ENCODE measurements at places on chromosomes 3 and 15.

GRCh38 chr15:27272427-27272826 lies 301.4 kb downstream of the GABRG3 start:
- DNase-seq: no peak

- no peak for DNase-seq
Observed at GRCh38 chr3:127360647-127361046, 72.8 kb upstream of the PRR20G start.

- no peak for DNase-seq
Observed at GRCh38 chr3:82000773-82001172, 239.3 kb upstream of the GBE1 start.

DNA sequence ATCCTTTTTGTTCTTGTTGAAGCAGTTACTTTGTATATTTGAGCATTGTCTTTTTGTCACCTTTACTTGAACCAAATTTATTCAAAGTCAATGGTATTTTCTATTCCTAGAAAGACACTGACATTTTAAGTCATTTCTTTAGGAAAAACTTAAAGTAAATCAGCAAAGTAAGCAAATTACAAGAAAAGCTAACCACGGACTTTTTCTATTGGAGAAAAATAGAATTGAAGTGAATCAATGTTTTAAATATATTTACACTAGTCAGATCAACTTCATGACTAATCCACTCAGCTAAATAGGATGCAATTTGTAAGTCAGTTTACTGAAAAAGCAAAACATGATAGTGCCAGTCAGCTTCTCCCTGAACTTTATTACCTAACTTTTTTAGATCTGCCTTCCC lies 733.8 kb upstream of the ALCAM start:
- DNase-seq: no peak

GRCh38 chr15:34810443-34811129 lies 15.2 kb upstream of the ACTC1 start:
- no peak for DNase-seq

DNA sequence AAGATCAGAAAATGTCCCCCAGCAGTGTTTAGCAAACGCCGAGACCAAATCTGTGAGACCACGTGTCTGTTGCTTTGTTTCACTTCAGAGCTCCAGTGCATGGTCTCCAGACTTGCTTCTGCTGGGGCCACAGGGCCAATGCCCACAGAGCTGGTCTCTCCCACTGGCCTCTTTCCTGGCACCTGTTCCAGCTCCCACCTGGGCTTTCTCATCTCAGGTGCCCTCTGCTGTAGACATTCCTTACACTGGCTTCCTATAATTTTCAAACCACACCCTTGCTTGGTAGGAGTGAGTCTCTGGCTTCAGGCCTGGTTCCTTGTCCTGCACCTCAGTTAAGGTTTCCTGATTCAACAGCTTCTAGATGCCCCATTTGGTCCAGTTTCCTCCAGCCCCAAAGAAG lies 243.1 kb downstream of the ADAMTS17 start:
- no peak for DNase-seq

DNA sequence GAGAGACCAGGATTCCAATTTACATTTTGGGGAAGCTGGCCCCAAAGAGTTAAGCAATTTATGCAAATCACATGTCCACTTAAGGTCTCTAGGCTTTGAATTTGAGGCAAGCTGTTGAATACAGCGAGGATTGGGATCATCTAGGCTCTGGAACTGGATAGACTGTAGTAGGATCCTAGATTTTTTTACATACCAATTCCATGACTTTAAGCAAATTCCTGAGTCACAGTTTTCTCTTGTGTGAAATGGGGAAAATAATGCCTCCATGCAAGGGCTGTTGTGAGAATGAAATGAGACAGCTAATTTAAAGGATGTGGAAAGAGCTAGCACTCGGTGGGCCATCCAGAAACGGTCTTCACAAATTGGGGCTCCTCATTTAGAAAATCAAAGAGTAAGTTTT lies 103.4 kb downstream of the MINAR1 start:
- DNase-seq: no peak

GRCh38 chr3:162170581-162170980 lies 674.0 kb downstream of the OTOL1 start:
- no peak for DNase-seq

DNA sequence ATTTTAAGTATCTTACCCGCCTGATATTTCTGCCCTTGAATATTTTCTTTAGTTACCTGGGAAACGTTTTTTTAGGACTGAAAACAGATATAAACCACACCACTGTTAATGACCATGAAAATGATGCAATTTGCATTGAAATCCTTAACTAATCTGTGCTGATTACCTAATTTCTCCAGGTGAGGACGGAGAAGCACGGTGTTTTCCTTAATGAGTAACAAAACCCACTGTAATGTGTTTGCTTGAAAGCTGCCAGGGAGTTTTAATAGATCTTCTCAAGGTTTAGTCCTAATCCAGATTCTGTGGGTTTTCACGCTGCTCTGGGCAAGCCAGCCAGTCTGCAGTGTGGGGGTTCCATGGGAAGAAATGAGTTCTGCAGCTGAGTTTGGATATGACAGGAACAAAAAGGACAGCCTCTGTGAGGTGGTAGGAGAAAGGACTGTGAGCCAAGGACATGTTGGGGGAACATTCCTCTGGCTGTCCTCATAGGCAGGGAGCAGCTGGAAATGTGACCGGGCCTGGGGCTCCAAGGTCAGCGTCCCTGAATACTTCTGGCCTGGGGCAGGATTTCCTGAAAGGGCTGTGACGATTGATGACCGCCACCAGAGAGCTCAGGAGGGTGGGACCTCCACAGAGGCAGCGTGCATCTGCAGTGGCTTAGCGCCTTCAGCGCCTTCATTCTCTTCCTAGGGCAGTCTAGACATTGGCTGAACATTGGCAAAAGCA lies 18.6 kb downstream of the THSD4 start:
- no peak for DNase-seq

GRCh38 chr3:27573780-27574437 lies 89.7 kb upstream of the SLC4A7 start:
- DNase-seq: no peak

DNA sequence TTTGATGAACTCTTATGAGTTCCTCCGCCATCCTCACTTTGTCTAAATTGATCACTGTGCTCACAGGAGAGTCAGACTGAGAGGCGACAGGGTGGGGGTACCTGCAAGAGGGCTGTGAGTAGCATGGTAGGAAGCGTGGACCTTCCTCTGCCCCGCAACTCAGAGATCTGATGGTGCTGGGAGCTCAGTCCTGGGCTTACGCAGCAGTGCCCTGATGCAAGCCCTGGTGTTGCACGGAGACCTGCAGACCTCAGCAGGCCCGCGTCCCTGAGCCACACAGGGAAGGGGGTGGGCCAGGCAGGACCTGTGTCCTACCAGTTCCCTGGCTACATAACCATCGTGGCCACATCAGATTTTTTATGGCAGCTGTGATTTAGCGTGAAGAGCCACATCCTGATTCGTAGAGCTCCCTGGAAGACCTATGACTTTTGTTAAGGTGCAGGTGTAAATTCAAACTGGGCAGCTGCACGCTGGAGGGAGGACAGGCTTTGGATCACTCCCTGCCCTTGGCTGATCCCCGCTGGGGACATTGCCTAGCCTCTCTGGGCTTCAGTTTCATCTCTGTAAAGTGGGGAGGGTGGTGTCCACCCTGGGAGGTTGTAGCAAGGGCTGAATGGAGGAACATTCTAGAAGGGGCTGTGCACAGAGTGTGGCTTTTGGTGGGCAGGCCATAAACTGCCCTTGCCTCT lies 176.1 kb downstream of the KLF13 start:
- DNase-seq: no peak

GRCh38 chr15:36911322-36911944 lies 188.9 kb downstream of the MEIS2 start:
- no peak for DNase-seq

DNA sequence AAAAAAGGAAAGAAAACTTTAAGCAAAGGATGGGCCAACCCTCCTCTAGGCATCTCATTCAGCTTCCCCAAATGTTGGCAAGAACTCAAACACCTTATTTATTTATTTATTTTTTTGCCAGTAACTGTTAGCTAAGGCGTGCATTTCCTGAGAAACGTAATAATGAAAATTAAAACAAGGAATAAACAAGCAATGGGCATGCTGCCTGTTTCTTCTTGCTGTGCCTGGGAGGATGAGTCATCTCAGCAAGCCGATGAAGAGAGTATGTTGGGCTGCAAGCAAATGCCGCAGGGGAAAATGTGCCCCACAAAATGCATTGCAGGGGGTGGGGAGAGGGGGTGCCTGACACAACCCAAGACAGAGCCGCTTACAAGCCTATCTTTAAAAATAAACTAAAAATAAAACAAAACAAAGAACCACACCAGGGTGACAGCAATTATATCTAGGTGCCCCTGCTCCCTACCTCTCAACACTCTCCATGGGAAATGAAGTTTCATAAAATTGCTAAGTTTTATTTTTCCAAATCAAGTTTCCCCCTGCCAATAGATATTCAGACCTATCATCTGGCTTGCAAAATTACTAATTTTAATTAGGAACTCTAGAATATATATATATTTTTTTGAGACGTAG lies 40.3 kb downstream of the EIF4E3 start:
- DNase-seq: no peak

DNA sequence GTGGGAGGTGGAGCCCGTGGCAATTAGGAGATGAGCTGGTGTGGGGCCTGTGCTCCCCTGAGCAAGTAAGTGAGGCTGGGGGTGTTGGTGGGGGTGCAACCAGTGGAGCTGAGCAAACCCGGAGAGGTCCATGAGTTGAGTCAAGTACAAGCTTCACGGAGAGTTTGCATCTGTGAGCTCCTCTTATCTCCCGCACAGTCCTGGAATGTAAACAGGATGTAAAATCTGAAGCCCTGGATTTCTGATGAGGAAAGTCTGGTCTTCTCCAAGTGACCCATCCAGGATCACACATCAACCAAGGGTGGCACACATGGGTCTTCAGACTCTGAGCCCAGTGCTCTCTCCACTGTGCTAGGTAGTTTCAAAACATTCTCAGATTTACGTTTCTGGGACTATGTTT lies 67.8 kb downstream of the LSM3 start:
- no peak for DNase-seq

- DNase-seq: no peak
Observed at GRCh38 chr3:50474717-50475116, 28.7 kb downstream of the CACNA2D2 start.

- no peak for DNase-seq
Observed at GRCh38 chr3:195666-196065, 897 bp upstream of the CHL1 start.

DNA sequence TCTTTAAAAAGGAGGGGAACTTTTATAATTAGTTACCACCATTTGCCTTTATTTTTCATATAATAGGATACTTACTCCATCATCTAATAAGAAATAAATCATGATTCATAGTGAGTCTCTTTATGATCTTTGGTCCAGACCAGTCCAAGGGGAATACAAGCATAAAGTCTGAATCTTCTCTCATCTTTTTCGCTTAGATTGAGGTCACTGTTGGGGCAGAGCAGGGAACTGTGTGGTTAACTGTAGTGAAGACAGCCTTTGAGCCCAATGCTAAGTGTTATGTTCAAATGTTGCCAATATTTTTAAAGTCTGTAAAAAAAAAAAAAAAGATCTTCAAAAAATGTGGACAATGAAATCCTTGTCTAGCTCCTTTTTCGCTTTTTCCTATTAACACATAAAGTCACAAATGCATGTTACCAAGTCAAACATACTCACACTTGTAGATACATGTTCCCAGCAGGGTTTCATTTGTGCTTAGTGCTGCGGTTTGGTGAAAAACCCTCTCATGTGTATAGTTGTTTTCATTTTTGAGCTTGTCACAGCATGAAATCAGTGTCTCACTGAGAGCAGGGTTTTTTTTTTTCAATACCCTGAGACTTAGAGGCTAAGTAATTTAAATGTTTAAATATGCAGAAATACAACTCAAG lies 72.1 kb downstream of the EPHA3 start:
- no peak for DNase-seq

DNA sequence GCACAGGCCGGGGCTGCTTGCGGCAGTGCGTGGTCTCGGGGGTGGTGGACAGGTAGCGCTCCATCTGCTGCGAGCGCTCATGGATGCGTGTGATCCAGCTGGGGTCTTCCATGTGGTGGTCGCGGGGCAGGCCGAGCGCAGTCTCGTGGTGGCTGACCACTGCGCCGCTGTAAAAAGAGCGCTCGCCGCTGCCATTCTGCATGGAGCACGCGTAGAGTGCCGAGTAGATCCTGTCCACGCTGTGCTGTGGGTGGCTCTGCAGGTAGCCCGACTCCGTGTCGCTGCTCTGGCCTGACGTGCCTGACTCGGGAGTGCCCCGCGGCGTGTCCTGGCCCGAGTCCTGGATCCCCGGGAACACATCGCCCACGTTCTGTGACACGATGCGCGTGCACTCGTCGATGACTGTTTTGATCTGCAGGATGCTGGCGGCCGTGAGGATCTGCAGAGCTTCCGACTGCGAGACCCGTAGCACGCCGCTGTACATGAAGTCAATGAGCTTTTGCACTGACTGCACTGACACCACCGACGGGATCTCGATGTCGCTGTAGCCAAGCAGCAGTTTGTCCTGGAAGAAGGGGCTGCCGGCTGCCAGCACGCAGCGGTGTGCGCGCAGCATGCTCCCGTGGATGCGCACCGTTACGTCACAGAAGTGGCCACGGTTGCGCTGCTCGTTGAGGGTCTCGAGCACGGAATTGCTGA lies 57.4 kb downstream of the TIGIT start:
- DNase-seq: no peak

- DNase-seq: no peak
Observed at GRCh38 chr3:169295126-169295525, 368.4 kb downstream of the MECOM start.
